ENCODE measurements at places on chromosomes 1 and 21. TPM values are rescaled to one million over a fixed set of nuclear protein-coding genes. Genes with fewer than 3 reads are reported as not detected.

The NUP210L gene
- total RNA-seq = 0.14 TPM

The RIMS3 gene
- total RNA-seq = 11.2 TPM

GRCh38 chr1:90296327-90296726 lies 301.4 kb downstream of the ZNF326 start:
- DNase-seq = no peak

DNA sequence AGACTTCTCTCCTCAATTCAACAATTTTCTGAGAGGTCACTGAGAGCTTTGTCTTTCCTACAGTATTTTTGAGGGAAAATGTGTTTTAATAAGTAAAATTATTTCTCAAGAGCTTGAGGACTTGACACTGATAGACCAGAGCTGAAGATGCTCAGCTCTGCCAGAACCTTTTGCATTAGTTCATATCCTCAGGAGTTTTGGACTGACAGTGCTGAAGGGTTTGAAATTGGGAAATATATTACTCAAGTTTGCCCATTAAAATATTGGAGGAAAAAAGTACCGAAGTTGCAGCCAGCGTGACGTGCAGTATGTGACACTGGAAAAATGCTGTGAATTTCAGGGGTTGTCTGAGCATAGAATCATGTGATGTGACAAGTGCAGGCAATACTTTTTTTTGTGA lies 346.6 kb upstream of the DPYD start:
- DNase-seq = no peak

- DNase-seq = no peak
Measured at GRCh38 chr1:78250201-78250600, 204.4 kb downstream of the GIPC2 start.

DNA sequence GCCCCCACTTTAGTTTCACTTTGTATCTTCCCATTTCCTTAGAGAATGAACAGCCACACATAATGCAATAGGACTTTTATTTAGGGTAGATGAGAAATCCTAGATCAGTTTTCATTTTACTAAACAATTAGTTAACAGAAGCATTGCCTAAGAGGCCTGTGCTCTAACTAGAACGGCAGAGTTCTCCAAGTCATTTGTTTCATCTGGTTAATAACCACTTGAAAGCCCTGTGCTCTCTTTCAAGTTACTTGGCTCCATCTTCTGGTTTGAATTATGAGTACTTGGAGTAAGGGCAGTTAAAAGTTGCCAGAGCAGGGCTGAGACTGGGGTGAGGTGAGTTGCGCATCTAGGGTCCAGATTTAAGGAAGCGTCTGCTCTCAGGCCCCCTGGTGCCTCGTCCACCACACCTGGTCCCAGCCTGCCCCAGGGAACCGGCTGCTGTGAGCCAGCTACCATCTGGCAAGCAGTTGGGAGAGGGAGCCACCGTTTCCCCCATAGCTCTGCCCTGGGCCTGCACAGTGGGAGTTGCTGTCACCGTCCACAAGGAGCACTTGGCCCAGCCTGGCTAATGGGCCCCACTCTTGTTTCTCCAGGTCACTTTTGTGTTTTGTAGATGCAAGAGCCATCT lies 18.1 kb upstream of the SLC44A3 start:
- peak; percentile 83 for DNase-seq

- no peak for DNase-seq
Measured at GRCh38 chr1:60017508-60018205, 55.9 kb downstream of the C1orf87 start.

DNA sequence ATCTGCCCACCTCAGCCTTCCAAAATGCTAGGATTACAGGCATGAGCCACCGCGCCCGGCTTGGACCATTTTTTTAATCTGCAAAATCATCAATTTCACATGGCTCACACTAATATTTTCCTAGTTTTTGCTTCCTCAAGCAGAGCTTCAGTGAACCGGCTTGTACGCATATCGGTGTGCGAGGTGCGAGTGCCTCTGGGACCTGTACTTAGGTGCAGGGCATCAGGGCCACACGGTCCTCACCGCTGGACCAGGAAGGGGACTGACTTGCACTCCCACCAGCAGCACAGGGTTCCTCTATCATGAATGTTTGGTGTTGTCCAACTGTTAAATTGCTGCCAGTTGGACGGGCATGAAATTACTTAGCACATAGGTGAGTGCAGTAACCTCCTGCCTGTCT lies 15.4 kb upstream of the SHE start:
- no peak for DNase-seq

Measured in posterior vena cava (tissue), 2 donors.